IMR-90 (cell line): ENCODE measurements at places on chromosomes 7 and 10. TPM values are rescaled to one million over a fixed set of nuclear protein-coding genes. Genes with fewer than 3 reads are reported as not detected.

GRCh38 chr7:88771417-88771816, 11.9 kb downstream of the ZNF804B start:
- no peaks in the 10 kb centered on the region for H3K4me1 ChIP-seq
- DNase-seq: no peak
- H3K4me3 ChIP-seq: no peak overlapping the region
- H3K36me3 ChIP-seq: no peaks in the 10 kb centered on the region
- H3K27ac ChIP-seq: no peak overlapping the region

- H3K27ac ChIP-seq: peak overlapping the region; percentile 13; the same call in 1 of the 2 replicates
- DNase-seq: no peak
- no peaks in the 10 kb centered on the region for H3K27me3 ChIP-seq
- no peak overlapping the region for H3K4me3 ChIP-seq
Measured at GRCh38 chr10:102269017-102269416, 23.7 kb downstream of the GBF1 start.

DNA sequence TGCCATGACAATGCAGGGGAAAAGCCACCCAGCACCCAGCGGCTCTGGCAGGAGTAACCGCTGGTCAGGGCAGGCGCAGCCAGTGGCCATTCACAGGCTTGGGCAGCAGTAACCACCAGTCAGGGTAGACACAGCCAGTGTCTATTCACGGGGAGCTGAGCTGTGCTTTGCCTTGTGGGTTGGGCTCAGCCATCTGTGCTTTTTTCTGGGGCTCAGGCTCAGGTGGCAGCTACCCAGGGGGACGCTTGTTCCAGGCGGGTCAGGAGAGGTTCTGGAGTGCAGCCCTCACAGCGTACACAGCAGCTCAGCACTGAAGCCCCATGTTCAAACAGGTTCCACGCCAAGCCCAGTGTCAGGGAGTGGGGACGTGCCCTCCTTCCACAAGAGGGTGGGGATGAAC, 28.5 kb downstream of the FOXL3 start:
- H3K27me3 ChIP-seq: peaks cover 51% of the 10 kb centered on the region
- H3K4me1 ChIP-seq: no peaks in the 10 kb centered on the region
- no peak for DNase-seq

DNA sequence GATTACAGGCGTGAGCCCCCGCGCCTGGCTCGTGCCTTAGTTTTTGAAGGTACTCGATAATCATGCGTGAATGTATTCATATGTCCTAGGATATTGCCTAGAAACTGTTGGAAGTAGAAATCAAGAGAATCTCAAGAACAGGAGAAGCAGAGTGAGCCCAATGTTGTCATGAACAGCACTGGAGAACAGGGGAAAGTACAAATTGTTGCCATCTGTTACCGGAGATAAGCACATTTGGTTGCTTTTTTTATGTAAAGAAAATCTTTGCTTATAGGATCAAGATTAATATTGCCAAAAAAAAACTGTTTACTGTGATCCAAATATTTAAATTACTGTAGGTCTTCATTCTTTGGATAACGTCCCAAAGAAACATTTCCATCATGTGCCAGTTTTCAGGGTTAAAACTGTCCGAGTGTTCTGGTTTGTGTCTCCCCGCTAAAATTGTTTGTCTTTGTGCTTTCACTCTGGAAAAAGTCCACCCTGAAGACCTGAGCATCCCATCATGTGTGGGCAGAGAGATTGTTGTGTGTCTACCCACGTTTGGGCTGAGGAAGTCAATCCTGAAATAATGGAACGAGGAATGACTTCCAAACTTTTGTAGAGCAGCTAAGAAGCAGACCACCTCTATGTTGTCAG, 95.7 kb upstream of the CELF2 start:
- no peak for DNase-seq
- no peak overlapping the region for H3K4me3 ChIP-seq
- peaks cover 3% of the 10 kb centered on the region; the same call in 1 of the 2 replicates for H3K4me1 ChIP-seq
- H3K27me3 ChIP-seq: no peaks in the 10 kb centered on the region
- no peaks in the 10 kb centered on the region for H3K36me3 ChIP-seq

GRCh38 chr7:123343611-123344010, 143.8 kb upstream of the SLC13A1 start:
- H3K4me1 ChIP-seq: no peaks in the 10 kb centered on the region
- no peaks in the 10 kb centered on the region for H3K36me3 ChIP-seq
- H3K27ac ChIP-seq: no peak overlapping the region

DNA sequence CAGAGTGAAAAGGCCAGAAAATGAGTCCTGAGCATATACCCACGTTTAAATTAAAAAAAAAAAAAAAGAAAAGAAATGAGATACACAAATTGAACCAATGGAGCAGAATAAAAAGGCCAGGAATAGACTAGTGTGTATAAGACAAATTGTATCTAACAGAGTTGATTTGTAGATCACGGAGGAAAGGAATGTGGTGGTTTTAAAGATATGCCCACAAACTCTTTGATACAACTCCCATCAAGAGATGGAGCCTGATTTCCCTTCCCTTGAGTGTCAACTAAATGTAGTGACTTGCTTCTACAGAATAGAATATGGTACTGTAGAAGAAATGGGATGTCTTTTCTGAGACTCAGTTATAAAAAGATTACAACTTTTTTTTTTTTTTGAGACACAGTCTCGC, 10.4 kb downstream of the SYPL1 start:
- H3K4me3 ChIP-seq: no peak overlapping the region
- no peaks in the 10 kb centered on the region for H3K27me3 ChIP-seq
- no peak overlapping the region for H3K27ac ChIP-seq
- DNase-seq: peak; percentile 3

DNA sequence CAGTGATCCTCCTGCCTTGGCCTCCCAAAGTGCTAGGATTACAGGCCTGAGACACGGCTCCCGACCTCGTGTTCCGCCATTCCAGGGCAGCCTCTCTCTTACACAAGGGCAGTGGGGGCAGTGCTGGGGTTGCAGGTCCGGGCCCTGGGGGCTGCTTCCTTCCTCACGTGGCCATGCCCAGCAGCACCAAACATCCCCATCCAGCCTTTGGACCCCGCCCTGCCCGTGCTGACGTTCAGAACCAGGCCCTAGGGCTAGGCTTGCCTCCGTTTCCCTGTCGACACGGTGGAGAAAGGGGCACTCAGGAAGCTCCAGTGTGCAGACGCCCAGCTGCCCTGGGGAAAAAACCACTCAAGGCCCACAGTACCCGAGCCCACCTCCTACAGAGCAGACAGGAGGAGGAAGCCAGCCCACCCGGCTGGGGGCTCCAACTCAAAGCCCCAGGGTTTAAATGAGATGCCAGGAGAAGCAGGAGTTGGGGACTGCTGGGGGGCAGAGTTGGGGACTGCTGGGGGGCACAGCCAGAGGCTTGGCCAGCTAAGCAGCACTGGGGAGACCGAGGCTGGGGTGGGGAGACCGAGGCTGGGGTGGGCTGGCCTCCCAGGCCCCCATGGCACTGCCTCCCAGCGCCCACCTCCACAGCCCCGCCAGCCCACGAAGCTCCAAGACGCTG, 35.9 kb downstream of the ADAP1 start:
- no peak for DNase-seq
- H3K4me1 ChIP-seq: peaks cover 2% of the 10 kb centered on the region; the same call in 1 of the 2 replicates

GRCh38 chr7:101168412-101169049, 3.2 kb upstream of the VGF start:
- H3K36me3 ChIP-seq: no peaks in the 10 kb centered on the region
- H3K4me1 ChIP-seq: peaks cover 20% of the 10 kb centered on the region
- no peak overlapping the region for H3K27ac ChIP-seq
- no peak overlapping the region for H3K4me3 ChIP-seq
- H3K27me3 ChIP-seq: peaks cover 57% of the 10 kb centered on the region

DNA sequence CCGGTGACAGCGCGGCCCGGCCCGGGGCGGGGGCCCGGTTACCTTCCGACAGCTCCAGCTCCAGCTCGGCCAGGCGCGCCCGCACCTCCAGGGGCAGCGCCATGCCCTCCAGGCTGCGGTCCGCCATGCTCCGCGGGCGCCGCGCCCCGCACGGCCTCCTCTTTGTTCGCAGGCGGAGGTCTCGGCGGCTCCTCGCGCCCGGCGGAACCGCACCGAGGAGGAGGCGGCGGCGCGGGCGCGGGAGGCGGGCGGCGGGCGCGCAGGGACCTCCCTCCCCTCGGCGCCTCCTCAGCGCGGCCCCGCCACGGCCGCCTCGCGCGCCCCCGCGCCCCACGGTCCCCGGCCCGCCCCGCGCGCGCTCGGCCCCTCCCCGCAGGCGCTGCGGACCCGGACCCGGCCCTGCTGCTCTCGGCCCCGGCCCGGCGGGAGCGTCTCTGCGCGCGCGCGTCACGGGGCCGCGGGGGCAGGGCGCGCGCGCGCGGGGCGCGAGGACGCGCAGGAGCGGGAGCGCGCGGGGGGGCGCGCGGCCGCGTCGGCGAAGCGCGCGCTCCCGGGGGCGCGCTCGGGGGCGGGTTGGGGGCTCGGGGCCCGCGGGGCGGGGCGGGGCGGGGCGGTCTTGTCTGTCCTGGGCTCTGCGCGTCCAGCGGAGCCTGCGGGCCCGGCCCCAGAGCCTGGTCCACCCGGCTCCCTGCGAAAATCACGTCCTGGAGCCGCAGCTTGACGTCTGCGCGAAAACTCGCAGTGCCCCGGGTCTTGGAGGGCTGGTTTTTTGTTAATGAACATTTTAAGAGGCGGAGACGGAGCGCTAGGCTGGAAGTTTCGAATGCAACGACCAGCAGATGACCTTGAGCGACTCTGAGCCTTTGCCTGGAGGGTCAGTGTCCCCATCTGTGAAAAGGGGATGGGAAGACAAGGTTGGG, at the start of gene DIP2C:
DIP2C (minus strand) TSS at position 217 of the 920 bp plus-strand sequence; CDS start at position 127, 90 bp downstream.
- H3K36me3 ChIP-seq: no peaks in the 10 kb centered on the region
- H3K4me3 ChIP-seq: peak within 1 kb of the TSS; percentile 95
- H3K27ac ChIP-seq: peak within 1 kb of the TSS; percentile 93
- no peaks in the 10 kb centered on the region for H3K27me3 ChIP-seq
- DNase-seq: peak; percentile 77

- H3K4me1 ChIP-seq: peaks cover 24% of the 10 kb centered on the region
- no peak overlapping the region for H3K27ac ChIP-seq
- no peak for DNase-seq
- no peaks in the 10 kb centered on the region for H3K36me3 ChIP-seq
Measured at GRCh38 chr7:74033372-74034311, 5.7 kb downstream of the ELN start.

DNA sequence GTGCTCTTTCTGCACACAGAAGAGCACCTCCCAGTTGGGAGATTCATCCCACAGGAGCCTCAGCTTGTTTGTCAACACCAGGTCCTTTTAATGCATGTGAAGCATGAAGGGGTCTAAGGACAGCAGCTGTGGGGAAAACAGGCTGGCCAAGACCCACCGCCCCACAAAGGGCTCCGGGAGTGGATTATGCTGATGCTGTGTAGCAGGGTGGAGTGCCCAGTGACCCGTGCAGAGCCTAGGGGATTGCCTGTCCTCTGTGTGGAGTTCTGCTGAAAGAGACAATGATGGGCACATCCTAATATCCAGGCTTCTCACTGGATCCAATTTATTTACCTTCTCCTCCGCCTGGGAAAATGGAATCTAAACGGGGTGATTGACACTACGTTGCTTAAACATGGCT, 74.0 kb downstream of the PIP4K2A start:
- H3K36me3 ChIP-seq: no peaks in the 10 kb centered on the region
- H3K4me3 ChIP-seq: no peak overlapping the region
- peaks cover 3% of the 10 kb centered on the region for H3K4me1 ChIP-seq

DNA sequence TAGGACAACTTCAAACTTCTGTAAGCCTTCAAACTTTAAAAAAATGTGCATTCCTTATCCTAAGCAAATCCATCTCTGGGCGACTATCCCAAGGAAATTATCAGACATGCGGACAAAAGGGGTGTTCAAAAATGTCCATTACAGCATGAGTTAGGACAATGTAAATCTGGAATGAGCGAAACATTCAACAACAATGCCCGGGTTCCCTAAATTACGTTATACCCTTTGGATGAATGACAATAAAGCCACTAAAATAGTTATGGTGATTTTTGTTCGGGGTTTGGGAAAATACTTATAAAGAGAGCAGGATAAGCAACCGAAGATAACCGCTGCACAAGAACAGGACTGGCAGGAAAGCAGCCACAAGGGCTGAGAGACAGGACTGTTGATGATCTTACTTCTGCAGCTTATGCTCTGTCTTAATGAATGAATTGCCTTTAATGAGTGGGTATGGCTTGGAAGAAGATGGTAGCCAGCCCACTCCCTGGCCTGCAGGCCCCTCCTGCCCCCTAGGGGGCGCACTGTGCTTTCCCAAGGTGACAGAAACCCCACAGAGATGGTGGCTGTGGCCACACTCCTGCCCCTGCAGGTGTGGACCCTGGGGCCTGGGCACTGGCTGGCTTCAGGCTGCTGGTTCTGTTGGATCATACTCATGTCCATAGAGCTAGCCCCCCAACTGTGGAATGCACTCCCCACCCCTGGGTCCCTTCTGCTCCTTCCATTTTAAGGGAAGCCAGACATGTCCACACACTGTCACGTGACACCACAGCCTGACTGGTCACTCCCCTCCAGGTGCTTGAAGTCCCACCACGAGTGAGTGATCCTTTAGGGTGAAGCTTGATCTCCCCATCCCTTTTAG, 45.0 kb downstream of the ZCCHC24 start:
- no peak for DNase-seq
- H3K4me1 ChIP-seq: peaks cover 59% of the 10 kb centered on the region
- H3K36me3 ChIP-seq: peaks cover 22% of the 10 kb centered on the region; the same call in 1 of the 2 replicates
- H3K4me3 ChIP-seq: no peak overlapping the region
- no peaks in the 10 kb centered on the region for H3K27me3 ChIP-seq

GRCh38 chr7:158448430-158449100, 139.1 kb downstream of the PTPRN2 start:
- H3K4me1 ChIP-seq: no peaks in the 10 kb centered on the region
- no peaks in the 10 kb centered on the region for H3K27me3 ChIP-seq
- no peak overlapping the region for H3K4me3 ChIP-seq
- H3K36me3 ChIP-seq: no peaks in the 10 kb centered on the region
- H3K27ac ChIP-seq: no peak overlapping the region

DNA sequence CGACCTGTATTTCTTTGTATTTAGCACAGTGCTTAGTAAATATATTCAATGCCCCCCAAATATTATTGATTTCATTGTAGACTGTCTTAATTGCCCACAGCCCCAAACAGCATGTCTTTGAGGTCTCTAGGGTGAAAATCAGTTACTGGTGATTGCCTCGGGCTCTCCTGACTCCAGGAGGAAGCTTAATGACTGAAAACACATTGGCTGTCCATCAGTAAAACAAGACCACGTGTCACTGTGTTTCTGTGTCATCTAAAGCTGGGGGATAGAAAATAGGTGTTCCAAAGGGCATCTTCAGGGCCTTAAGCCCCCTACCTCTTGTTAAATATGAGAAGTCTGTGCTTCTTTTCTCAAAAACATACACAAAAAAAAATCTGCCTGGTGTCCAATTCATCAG, 67.9 kb downstream of the CACNA2D1 start:
- H3K4me1 ChIP-seq: no peaks in the 10 kb centered on the region
- H3K27ac ChIP-seq: no peak overlapping the region
- no peaks in the 10 kb centered on the region; the same call in 1 of the 2 replicates for H3K36me3 ChIP-seq
- DNase-seq: no peak
- no peak overlapping the region for H3K4me3 ChIP-seq

GRCh38 chr7:102186306-102186705, 100.4 kb upstream of the SH2B2 start:
- no peak for DNase-seq
- H3K36me3 ChIP-seq: peaks cover 47% of the 10 kb centered on the region
- H3K27ac ChIP-seq: no peak overlapping the region
- H3K4me1 ChIP-seq: no peaks in the 10 kb centered on the region

Gene TLX1
- total RNA-seq: not detected in 2 replicates

Gene CUEDC2
- total RNA-seq: 43.6 and 55.7 TPM in 2 replicates

Gene GRID2IP
- total RNA-seq: not detected in 2 replicates

Gene PALD1
- under 0.01 and 0.18 TPM in 2 replicates for total RNA-seq
